ENCODE measurements at places on chromosomes 13 and 19. TPM values are rescaled to one million over a fixed set of nuclear protein-coding genes. Genes with fewer than 3 reads are reported as not detected.

The ZNF708 gene
- polyA plus RNA-seq, result 10.4 TPM

The UBE2L5 gene
- 1.1 TPM for polyA plus RNA-seq

The CEACAM7 gene
- polyA plus RNA-seq, result not detected

The SLC25A41 gene
- polyA plus RNA-seq, result 0.31 TPM

The FGF22 gene
- not detected for polyA plus RNA-seq

The ZNF497 gene
- 2.3 TPM for polyA plus RNA-seq

The SELENOV gene
- polyA plus RNA-seq, result not detected

The SULT2B1 gene
- 2.4 TPM for polyA plus RNA-seq

The ZNF813 gene
- polyA plus RNA-seq, result 2.7 TPM
